CD8-positive, alpha-beta memory T cell (primary cell): ENCODE measurements at places on chromosomes 1 and 21.

DNA sequence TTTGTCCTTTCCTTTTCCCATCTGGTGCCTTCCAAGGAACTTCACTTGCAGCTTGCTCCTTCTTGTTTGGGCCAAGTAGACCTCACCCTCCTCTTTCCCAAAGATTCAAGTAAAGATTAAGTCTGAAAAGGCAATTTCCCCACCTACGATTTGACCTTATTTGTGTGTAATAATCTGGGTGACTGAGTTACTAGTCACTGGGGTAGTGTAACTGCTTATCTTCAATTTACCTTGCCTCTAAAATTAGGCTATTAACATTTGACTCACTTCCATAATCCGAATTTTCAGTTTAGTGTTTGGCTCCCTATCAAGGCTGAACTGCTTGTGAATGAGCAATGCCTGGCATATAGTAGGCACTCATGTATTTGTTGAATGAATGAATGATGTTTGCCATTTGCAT, 59.6 kb downstream of the PLA2G4A start:
- DNase-seq: no peak

GRCh38 chr1:101128211-101128727, 102.7 kb upstream of the DPH5 start:
- DNase-seq: peak; percentile 72

- DNase-seq: no peak
These were observed 112.9 kb downstream of the MAB21L3 start for GRCh38 chr1:116224111-116224510.

GRCh38 chr1:201022493-201022819, 1.1 kb downstream of the KIF21B start:
- no peak for DNase-seq

DNA sequence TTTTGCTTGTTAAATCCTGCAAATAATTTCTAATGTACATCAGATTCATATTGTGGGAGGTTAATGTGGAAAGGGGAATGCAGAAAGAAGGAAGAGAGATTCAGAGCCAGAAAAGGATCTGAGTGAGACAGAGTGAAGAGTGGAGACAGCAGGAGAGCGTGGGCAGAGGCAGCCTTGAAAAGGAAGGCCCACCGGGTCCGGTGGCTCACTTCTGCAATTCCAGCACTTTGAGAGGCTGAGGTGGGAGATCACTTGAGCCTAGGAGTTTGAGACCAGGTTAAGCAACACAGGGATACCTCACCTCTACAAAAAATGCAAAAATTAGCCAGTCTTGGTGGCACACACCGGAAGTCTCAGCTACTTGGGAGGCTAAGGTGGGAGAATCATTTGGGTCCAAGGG, 222.0 kb upstream of the RAB4A start:
- no peak for DNase-seq

DNA sequence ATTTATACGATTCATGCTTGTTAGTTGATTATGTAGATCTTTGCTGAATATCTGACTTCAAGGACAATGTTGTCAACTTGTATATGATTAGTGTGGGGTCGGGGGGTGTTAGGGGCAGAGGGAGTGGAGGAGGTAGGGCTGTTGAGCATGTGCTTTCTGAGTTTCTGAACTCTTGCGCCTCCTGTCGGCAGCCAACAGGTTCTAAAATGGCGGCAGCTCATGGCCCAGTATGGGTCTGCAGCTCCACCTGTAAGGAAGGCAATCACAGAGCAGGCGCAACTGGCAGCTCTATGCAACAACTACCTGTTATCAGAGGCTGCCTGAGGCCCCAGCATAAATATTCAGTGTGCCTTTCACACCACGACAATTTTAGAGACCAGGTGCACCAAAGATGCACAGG, 205.8 kb upstream of the PLXNA2 start:
- DNase-seq: no peak

DNA sequence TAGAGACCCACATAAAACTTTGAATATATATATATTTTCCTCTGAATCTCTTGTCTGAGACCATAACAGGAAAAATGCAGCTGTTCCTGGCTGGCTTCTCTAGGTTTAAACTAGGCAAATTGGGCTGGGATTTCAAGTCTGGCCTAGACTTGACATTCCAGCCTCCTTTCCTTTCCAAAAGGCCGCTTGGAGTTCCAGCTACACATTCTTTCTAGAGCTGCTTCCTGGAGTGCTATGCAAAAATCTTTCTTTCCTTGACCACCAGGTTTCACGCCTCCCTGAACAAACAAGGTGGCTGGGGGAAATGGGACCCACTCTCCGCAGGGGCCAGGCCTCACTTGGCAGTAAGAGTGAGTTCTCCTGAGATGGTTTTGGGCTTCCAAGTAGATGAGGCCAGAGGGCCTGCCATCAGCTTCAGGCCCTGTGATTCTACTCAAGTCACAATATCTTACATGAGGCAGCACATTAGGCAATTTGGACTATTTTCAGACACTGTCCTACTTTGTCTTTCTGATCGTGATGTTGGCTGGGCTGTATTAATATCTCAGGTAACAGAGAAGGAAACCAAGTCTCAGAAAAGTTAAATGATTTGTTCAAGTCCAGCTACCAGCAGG, 102.4 kb downstream of the FAM78B start:
- DNase-seq: no peak

DNA sequence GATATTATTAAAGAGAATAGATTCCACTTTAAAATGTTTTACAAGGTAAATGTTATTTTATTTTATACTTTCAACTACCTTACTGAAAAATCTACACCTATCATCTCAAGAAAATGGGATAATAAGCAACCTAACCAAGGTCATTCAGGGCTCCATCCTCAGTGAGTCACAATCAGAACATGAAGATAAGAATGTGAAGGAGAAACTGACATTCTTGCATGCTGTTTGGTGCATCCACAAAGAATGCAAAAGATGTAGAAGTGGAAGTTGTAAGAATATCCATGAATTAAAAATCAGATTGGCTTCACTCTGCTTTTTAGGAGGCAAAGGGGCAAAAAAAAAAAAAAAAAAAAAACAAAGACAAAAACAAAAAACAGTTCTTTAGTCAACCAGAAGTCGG, 6.5 kb downstream of the WARS2 start:
- no peak for DNase-seq

- peak; percentile 50 for DNase-seq
These were observed 14.0 kb upstream of the ZNF692 start for GRCh38 chr1:248872752-248873408.

GRCh38 chr1:169487561-169487960, 1.8 kb upstream of the SLC19A2 start:
- no peak for DNase-seq

- DNase-seq: no peak
These were observed 10.3 kb upstream of the SFPQ start for GRCh38 chr1:35203295-35203694.

GRCh38 chr1:25933479-25934365, 27.5 kb upstream of the STMN1 start:
- no peak for DNase-seq

- no peak for DNase-seq
These were observed 137.8 kb downstream of the LMX1A start for GRCh38 chr1:165218731-165219130.

GRCh38 chr1:162649583-162649982, 17.3 kb downstream of the DDR2 start:
- DNase-seq: no peak

- DNase-seq: no peak
These were observed 22.0 kb downstream of the PRPF38A start for GRCh38 chr1:52426371-52426770.
